Breast epithelium (tissue), 4 donors: ENCODE measurements at places on chromosomes 2 and 18.
A peak's percentile ranks its signal among the peaks of the same experiment; 100 is the strongest.

- DNase-seq = no peak
Measured at GRCh38 chr18:58177004-58177717, 133.1 kb downstream of the NEDD4L start.

GRCh38 chr2:98643496-98644100 lies 35.2 kb downstream of the UNC50 start:
- DNase-seq = no peak

DNA sequence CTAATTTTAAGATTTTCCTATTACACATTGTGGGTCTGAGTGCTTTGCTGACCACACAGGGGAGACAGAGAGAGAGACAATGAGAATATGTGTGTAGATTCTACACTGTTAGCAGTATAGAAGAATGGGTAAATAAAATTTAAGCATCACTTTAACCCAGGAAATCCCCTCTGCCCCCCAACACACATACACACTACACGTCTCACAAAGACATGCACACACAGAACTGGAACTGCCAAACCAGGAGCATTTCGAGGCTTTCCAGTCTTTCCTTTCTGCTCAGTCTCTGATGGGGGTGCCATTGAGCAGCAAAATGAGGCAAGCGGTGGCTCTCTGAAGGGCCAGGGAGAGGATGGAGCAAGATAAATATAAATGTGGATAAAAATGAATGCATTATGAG lies 2.5 kb downstream of the MERTK start:
- no peak for DNase-seq

DNA sequence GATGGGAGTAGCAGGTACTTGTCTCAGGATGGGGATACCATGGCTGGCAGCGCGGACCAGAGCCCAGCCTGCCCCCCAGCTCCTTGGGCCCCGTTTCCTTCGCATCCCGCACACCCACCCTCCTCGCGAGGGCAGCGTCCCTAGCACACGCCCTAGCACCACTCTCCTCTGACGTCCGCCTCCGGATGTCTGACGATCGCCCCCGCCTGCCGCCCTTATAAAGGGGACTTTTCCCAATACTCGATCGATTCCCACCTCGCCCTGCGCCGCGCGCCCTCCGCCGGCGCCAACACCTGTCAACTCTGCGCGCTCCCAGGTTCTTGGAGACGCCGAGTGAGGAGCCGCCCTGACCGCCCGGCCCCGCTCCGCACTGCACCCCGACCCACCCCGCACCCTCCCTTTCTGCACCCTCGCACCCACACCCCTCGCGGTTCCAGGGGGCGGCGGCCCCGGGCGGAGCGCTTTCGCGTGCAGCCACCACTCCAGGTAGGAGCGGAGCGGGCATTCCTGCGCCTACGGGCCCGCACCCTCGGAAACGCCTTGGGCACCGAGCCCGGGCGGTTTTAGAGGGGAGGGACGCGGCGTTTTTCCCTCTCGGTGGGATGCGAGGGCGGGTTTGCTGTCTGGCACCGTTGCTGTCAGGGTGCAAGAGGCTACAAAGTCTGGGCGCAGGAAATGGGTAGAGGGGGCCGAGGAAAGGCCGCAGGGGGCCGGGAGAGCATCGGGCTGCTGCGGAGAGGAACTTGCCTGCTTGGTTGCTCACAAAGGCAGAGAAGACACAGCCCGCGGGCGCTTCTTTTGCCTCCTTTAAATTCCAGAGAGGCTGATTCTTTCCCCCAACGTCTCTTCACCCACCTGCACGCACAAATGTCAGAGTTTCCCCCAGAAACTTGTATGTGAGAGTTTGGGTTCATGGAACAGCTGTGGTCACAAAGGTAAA lies at the start of gene SLC5A7:
Gene SLC5A7 (plus strand): TSS at position 247 of the 940 bp plus-strand sequence. CDS start 1,632 bp downstream, outside the sequence.
- DNase-seq = no peak

- no peak for DNase-seq
Measured at GRCh38 chr18:6997808-6998207, 119.8 kb downstream of the LAMA1 start.

DNA sequence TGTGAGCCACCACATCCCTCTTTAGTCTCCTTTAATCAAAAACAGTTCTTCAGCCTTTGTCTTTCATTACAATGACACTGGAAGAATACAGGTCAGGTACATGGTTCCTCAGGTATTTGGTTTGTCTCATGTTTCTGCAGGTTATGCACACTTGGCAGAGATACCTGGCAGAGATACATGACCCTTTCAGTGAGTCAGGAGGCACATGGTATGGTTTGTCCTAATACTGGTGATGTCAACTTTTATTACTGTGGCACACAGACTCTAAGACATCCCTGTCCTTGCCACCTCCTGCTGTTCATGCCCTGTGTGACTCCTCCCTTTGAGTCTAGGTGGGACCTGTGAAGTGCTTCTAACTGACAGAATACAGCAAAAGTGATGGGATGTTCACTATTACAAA lies 58.4 kb downstream of the SPIRE1 start:
- DNase-seq = no peak

DNA sequence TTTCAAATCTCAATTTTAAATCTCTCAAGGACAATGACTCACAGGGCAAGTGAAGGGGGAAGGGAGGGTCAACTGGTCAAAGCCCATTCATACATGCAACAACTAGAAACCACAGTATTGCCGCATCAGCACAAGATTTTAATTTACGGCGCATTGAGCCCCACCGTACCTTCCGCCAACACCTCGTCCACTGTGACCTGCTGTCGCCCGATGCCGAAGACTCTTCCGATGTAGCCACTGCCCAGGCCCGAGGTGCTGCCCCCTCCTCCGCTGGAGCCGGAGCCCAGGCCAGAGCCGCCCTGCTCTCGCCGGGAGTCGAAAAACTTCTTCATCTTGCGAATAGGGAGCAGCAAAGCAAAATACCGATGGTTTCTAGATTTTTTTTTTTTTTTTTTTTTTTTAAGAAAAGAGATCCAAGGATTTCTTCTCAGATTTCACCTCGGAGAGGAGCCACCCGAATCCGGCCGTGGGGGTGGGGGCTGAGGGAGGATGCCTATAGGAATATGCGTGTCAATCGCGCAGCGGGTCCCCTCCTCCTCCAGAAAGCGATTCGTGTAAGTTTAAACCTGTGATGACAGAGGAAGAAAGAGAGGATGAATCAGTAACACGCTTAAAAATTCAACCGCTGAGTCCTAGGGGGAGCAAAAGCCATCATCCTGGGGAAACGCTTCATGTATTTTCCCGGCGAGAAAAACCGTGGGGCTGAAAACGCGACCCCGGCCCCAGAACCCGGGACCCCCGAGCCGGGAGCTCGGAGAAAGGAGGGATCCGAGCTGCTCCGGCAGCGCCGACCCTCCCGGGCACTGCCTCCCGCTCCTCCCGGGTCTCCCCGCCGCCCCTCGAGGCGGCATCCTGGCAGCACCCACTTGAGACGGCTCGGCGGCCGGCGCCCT lies 584 bp downstream of the AAK1 start:
- DNase-seq = no peak

DNA sequence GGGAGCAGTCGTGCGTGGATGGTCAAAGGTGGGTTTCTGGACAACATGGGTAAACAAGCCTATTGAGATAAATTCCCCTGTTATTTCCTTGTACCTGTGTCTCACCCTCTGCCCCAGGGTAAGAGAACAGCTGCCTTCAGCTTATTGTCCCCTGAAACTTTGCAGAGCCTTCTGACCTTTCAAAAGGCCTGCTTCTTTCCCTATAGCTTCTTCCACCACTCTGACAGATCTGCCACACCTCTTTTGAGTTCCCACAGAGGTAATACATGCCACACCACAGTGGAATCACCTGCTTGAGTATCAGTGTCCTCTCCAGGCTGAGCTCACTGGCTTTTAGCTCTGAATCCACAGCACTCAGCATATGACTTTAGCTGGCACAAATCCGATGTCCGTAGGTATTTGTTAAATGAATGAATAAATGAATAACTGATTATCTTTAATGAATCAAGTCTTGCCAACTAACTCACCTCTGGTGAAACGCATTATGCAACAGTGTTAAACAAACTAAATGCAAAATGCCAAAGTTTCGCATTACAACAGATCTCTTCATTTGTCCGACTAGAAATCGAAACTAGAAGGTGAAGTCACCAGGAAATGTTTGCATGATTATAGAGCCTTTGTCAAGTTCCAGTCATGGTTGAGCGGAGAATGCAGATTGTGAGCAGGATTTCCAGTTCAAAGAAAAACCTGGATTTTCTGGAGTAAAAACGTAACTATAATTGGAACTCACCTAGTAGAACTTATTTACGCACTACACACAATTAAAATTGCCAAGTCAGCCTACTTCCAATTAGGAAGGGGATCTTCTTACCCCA lies 16.4 kb downstream of the DYNAP start:
- peak; percentile 66 for DNase-seq

DNA sequence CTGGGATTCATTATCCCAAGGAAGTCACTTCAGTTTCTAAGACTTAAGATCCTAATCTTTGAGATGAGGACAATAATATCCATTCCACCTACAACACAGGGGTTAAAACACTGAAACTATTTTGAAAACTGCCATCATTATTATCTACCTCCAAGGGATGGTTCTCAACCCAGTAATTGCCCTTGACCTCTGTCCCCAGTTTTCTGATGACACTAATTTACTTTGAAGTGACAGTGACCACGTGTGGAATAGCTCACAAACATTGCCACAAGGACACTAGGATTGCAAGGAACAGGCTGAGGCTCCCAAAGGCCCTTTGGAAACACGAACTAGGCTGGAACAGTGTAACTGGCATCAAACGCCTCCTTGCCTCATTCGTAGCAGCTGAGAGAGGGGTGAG lies 78.4 kb downstream of the UXS1 start:
- no peak for DNase-seq

DNA sequence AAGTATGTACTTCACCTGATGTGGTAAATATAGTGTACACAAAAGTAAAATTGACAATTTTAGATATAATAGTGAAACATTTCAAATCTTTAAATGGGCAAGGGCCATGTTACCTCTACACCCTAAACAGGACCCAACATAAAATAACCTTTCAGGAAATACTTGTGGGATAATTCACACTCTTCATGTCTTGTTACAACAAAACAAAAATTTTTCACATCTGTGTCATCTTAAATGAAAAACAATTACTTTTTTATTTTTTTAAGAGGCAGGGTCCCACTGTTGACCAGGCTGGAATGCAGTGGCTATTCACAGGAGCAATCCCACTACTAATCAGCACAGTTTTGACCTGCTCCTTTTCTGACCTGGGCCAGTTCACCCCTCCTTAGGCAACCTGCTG lies 42.1 kb downstream of the SRBD1 start:
- no peak for DNase-seq

GRCh38 chr18:59885579-59886163 lies 14.1 kb upstream of the PMAIP1 start:
- no peak for DNase-seq

- DNase-seq = no peak
Measured at GRCh38 chr18:5058768-5059695, 138.0 kb downstream of the AKAIN1 start.

GRCh38 chr18:6751222-6751621 lies 21.7 kb downstream of the ARHGAP28 start:
- no peak for DNase-seq

GRCh38 chr2:180524499-180524898 lies 455.9 kb upstream of the UBE2E3 start:
- no peak for DNase-seq

DNA sequence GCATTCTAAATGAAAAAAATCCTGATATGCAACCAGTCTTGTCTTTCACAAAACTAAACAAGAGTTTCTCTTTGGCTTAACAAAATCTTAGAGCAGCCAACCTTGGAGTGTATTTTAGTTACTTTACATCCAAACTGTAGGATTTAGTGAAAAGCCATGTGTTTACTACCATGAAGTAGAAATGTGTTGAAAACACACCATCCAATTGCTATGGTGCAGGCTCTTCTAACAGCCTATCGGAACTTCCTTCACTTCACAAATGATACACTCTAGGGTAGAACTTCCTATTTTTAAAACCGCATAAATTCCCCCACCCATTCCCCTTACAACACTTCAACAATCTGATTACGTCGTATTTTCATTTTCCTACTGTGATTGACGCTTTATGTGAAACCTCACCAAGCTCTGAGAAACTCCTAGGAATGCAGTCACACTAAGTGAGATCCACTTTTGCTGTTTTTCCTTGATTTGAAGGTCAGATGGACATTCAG lies 74.4 kb upstream of the MAP4K4 start:
- DNase-seq = no peak

- DNase-seq = no peak
Measured at GRCh38 chr2:45141883-45142866, 132.9 kb upstream of the SIX2 start.

- DNase-seq = no peak
Measured at GRCh38 chr2:31778153-31778552, 197.4 kb upstream of the SRD5A2 start.

DNA sequence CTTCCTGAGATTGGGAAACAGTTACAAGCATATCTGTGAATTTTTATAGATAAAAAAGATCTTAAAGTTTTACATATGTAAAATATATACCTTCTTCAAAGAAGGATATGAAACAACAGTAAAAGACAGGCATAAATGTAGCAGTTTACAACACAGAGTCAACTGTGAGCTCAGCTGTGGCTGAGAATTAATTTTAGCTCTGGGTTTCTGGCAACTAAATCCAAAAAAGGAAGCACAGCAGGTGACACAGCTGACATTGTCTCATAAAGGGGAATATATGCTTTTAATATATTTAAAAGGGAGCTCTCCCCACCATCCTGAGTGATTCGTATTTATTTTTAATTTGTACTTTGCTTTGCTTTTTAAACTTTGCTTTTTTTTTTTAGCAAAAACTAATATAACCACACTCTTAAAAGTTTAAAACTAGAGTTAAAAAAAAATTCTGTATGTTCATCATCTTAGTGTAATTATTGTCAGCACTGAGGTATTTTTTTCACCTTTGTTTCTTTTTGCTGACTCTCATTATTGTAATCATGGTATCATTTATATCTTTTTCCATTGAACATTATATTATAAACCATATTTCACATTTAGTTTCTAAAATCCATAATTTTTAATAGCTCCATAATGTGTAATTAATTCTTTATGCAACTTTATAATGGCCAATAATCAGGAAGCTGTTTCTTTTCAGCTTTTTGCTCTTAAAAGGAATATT lies 6.7 kb downstream of the TUBB6 start:
- no peak for DNase-seq

DNA sequence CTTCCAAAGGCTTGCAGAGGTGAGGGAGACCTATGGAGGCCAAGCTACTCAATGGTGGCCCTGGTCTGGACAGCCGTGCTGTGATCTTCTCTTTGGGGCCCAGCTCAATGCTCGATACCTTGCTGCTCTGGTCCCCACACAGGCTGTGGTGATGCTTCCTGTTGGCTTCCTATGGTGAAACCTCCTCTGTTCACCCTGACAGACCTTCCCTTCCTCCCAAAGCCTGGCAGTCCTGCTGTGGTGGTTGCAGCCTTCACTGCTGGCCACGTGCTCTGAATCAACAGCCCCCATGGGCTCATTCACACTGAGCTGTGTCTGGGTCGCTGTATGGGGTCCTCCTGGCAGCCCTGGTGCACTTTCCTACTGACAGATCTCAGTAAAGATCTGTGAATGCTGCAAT lies 31.0 kb upstream of the GALR1 start:
- DNase-seq = no peak

GRCh38 chr2:29394311-29394980 lies 279.2 kb downstream of the CLIP4 start:
- DNase-seq = no peak

DNA sequence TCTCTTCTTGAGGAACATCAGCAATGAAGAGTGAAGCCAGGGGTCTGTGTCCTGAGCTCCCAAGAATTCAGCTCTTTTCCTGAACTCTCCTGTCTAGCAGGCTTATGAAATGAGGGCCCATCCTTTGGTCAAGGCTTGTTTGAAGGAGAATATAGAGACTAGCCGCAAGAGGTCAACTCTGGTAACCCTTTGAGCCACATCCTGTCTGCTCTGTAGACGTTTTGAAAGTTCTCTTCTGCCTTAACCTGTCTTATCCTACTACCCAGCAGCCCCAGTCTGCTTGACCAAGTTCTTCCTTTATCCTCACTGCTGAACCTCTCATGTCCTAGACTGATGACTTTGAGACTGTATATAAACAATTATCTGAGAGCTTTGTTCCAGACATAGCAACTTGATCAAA lies 5.4 kb downstream of the SEMA4F start:
- DNase-seq = no peak
